ENCODE measurements at places on chromosomes 2 and 18.
A peak's percentile ranks its signal among the peaks of the same experiment; 100 is the strongest.

DNA sequence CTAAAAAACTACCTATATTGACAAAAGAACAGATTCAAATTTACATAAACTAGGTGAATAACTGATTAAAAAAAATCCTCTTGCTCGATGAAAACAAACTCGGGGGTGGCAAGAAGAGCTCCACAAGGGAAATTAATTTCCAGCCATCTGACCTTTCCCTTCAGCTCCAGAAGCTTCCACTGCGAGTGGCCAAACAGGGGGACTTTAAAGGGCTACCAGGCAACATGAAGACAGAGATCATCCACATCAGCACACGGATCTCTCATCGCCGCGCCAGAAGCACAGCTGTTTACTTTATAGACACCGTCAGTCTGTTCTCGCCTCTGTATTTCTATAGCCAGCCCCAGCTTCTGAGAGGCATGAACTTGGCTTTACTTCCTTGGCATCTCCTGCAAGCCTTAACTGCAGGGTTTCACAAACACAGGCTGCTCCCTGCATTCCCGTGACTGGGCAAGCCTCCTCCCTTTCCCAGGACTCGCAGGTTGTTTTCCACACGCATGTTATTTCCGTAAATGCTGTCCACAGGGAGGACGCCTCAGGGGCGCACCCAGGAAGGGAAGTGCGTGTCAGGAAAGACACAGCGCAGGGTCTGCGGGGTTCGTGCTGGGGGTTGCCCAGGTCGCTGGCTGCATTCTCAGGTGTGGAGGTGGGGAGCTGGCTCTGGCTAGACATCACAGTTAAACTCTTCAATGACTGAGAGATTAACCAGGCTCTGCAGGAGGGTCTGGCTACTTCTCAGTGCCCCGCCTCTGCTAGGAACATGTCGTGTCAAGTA lies 85.0 kb downstream of the USP40 start:
- peak overlapping the region; percentile 68 for H3K27ac ChIP-seq
- no peak for DNase-seq
- no peaks in the 10 kb centered on the region for H3K36me3 ChIP-seq
- H3K4me1 ChIP-seq: no peaks in the 10 kb centered on the region
- no peaks in the 10 kb centered on the region for H3K27me3 ChIP-seq

DNA sequence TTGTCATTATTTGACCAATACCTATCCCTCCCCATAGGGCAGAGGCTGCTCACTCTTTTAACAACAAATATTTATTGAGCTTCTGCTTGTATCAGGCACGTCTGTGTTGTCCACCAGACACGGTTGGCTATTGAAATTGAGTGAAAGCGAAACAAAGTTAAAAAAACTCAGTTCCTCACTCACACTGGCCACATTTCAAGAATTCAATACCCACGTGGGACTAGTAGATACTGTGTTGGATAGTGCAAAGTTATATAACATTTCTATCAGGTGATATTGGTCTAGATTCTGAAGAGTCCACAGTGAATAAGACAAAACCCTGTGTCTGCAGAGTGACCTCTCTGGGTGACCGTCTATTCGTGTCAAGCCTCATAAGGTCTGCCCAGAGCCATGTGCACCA lies 43.9 kb upstream of the GALR1 start:
- no peak overlapping the region for H3K4me3 ChIP-seq
- no peaks in the 10 kb centered on the region for H3K27me3 ChIP-seq
- no peak overlapping the region for H3K27ac ChIP-seq
- no peaks in the 10 kb centered on the region for H3K4me1 ChIP-seq
- H3K36me3 ChIP-seq: no peaks in the 10 kb centered on the region
- DNase-seq: no peak

- H3K4me3 ChIP-seq: no peak overlapping the region
- no peaks in the 10 kb centered on the region for H3K4me1 ChIP-seq
- H3K27me3 ChIP-seq: no peaks in the 10 kb centered on the region
- no peak for DNase-seq
- no peak overlapping the region for H3K27ac ChIP-seq
These were observed 609.5 kb upstream of the SLC8A1 start for GRCh38 chr2:41061356-41061755.

DNA sequence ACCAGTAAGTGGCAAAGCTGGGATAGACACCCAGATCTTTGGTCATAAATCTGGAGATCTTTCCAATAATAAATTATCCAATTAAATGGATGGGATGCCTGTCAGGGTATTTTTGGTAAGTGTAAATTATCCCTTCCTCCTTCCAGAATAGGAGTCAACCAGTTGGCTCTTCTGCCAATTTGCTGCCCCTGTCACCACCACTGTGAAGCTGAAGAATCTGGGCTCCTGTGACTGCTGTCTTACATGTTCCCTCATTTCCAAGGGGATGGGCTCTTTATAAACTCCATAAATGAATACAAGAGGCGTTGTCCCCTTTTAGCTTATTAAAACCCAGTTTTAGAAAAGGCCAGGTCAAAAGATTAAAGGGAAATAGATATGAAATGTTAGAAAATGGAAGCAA lies 17.8 kb upstream of the BMP10 start:
- H3K4me3 ChIP-seq: no peak overlapping the region
- H3K27me3 ChIP-seq: no peaks in the 10 kb centered on the region
- no peak overlapping the region for H3K27ac ChIP-seq
- no peak for DNase-seq

GRCh38 chr2:198499539-198499938 lies 695.1 kb downstream of the PLCL1 start:
- DNase-seq: no peak
- no peaks in the 10 kb centered on the region for H3K4me1 ChIP-seq
- no peaks in the 10 kb centered on the region for H3K27me3 ChIP-seq

GRCh38 chr2:148459377-148459778 lies 185.2 kb upstream of the EPC2 start:
- no peaks in the 10 kb centered on the region for H3K27me3 ChIP-seq
- no peak overlapping the region for H3K4me3 ChIP-seq
- H3K4me1 ChIP-seq: no peaks in the 10 kb centered on the region

DNA sequence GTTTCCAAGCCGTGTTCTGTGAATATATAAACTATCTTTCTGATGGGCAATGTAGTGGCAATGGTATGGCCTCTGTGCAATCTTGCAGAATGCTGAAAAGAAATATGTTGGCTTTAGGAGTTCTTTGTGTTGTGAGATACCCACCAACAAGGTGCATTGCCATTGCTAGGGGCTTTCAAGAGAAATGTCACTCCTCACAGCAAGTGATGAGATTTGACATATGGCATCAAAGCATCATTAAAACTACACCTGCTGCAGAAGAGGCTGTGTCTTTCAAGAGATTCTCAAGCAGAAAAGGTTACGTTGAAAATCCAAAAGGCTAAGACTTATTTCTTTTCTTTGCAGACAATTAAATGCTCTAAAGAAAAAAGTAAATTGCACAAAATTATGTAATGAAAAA lies 1110.8 kb downstream of the CBLN2 start:
- no peak overlapping the region for H3K4me3 ChIP-seq
- no peaks in the 10 kb centered on the region for H3K27me3 ChIP-seq
- no peak overlapping the region for H3K27ac ChIP-seq
- no peaks in the 10 kb centered on the region for H3K36me3 ChIP-seq

DNA sequence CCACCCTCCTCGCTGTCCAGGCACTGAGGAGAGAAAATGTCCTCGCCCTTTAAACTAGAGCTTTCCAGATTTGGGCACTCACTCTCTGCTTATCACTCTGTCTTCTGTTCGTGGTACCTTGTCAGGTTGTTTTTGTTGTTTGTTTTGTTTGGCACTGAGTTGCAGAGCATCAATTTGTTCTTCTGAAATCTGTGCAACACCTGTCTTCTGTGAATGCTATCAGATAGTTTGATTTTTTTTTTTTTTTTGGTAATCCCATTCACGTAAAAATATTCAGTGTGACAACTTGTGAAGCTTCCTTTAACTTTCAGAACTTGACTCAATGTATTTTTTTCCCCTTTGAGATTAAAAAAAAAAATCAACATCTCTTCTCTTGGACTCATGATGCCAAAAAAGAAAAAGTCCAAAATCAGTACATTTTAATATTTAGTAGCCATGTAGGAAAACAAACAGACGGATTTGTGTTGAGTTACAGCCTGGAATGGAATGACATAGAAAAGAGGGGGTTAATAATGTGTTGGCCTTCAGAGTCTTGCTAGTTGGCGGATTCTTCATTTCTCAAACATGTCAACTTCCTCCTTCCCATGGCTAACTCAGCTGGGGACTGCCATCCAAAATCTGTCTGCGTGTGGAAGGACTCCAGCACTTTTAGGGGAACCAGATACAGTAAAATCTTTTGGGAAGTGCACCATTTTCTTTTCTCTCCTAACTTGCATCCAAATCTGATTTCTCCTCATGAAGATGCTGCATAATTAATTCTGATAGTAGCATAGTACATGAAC lies 1.6 kb downstream of the TMEM178A start:
- no peak for DNase-seq
- H3K27ac ChIP-seq: no peak overlapping the region
- no peaks in the 10 kb centered on the region for H3K4me1 ChIP-seq
- no peaks in the 10 kb centered on the region for H3K36me3 ChIP-seq
- H3K4me3 ChIP-seq: no peak overlapping the region
- peaks cover 20% of the 10 kb centered on the region for H3K27me3 ChIP-seq

GRCh38 chr2:34004936-34005335 lies 405.8 kb upstream of the FAM98A start:
- H3K4me3 ChIP-seq: no peak overlapping the region
- DNase-seq: no peak
- H3K27me3 ChIP-seq: no peaks in the 10 kb centered on the region
- no peaks in the 10 kb centered on the region for H3K4me1 ChIP-seq
- no peaks in the 10 kb centered on the region for H3K36me3 ChIP-seq

DNA sequence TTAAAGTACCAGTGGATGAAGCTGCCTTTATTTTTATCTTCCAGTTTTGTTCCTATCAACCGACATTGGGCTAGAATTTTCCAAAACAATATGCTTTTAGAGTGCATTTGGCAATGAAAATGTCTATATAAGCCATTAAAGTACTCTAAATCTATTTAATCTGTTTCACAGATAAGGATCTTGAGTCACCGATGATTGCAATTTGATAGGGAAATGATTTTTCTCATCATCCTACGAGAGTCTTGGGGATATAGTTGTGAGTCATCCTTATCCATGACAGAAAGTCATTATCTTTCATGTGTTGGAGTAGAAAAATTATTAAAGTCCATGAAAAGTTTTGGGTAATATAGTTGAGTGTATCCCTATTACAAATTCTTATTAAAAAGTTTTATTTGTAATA lies 26.1 kb downstream of the SLC39A10 start:
- H3K27ac ChIP-seq: no peak overlapping the region
- no peaks in the 10 kb centered on the region for H3K36me3 ChIP-seq
- DNase-seq: no peak
- H3K27me3 ChIP-seq: no peaks in the 10 kb centered on the region

GRCh38 chr2:239288951-239289511 lies 111.8 kb downstream of the HDAC4 start:
- no peak overlapping the region for H3K4me3 ChIP-seq
- no peaks in the 10 kb centered on the region for H3K4me1 ChIP-seq
- no peaks in the 10 kb centered on the region for H3K27me3 ChIP-seq
- no peak overlapping the region for H3K27ac ChIP-seq
- H3K36me3 ChIP-seq: no peaks in the 10 kb centered on the region

DNA sequence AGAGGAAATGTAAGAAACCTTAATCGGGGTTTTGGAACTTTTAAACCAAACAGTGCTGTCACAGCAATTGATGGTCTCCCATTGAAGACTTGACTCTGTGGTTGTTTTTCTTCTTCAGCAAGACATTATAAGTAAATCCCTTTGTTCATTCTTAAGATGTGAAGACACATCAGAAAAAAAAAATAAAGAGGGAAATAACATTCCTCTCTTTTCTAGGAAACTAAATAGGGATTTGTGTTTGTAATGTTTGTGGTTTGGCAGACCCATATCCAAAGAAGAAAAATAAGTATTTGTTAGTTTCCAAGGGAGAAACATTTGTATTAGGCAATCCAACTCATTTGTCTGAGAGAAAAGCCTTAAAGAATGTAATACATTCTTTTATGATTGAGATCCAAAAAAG lies 359.9 kb downstream of the DSC3 start:
- H3K4me3 ChIP-seq: no peak overlapping the region
- H3K27ac ChIP-seq: no peak overlapping the region
- no peaks in the 10 kb centered on the region for H3K36me3 ChIP-seq

- no peaks in the 10 kb centered on the region for H3K27me3 ChIP-seq
- no peaks in the 10 kb centered on the region for H3K36me3 ChIP-seq
- H3K4me3 ChIP-seq: no peak overlapping the region
These were observed 30.8 kb downstream of the SESTD1 start for GRCh38 chr2:179233626-179234430.

- H3K27ac ChIP-seq: no peak overlapping the region
- no peak overlapping the region for H3K4me3 ChIP-seq
- H3K4me1 ChIP-seq: no peaks in the 10 kb centered on the region
- no peaks in the 10 kb centered on the region for H3K36me3 ChIP-seq
- H3K27me3 ChIP-seq: no peaks in the 10 kb centered on the region
These were observed 29.2 kb downstream of the ZNF516 start for GRCh38 chr18:76465630-76466409.

DNA sequence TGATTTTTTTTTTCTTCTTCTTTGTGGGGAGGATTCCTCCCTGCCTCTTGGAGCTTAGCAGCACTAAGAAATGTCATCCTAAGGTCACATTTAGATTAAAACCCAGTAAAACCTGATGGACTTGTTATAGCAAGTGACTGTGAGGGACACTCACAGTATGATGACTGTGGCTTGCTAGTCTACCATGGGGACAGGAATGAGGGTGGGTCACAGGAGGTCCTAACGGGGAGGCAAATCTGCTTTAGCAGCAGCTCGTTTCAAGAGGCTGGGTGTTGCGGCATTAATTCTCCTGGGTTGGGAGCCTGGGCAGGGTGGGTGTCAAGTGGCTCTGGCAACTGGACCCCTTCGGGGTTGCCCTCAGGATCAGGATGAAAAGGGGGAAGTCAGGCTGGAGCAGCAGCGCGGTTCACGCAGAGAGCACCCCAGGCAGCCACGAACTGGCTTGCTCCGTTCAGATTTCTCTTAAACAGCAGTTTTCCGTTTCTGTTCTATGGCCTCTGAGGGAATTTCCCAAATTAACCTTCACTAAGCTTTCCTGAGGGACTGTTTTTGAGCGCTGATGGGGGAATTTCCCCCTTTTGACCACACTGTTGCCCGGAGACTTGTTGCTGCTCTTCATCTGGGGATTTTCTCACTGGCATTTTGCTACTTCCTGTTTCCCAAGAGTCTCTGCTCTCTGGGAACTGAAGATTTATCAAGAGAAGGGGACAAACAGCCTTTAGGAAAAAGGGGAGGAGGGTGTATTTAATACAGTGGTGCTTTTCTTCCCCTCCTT lies 59.8 kb upstream of the PELI1 start:
- H3K27ac ChIP-seq: peak overlapping the region; percentile 98
- H3K4me3 ChIP-seq: peak overlapping the region; percentile 27
- H3K4me1 ChIP-seq: peaks cover 21% of the 10 kb centered on the region
- no peaks in the 10 kb centered on the region for H3K36me3 ChIP-seq
- H3K27me3 ChIP-seq: no peaks in the 10 kb centered on the region

- no peak overlapping the region for H3K4me3 ChIP-seq
- no peaks in the 10 kb centered on the region for H3K4me1 ChIP-seq
- no peaks in the 10 kb centered on the region for H3K27me3 ChIP-seq
- H3K36me3 ChIP-seq: no peaks in the 10 kb centered on the region
- DNase-seq: no peak
- no peak overlapping the region for H3K27ac ChIP-seq
These were observed 22.4 kb upstream of the SLC8A1 start for GRCh38 chr2:40474306-40474705.

GRCh38 chr2:179240481-179241451 lies 23.9 kb downstream of the SESTD1 start:
- no peak for DNase-seq
- no peak overlapping the region for H3K4me3 ChIP-seq
- H3K27ac ChIP-seq: no peak overlapping the region
- H3K4me1 ChIP-seq: no peaks in the 10 kb centered on the region

- no peaks in the 10 kb centered on the region for H3K27me3 ChIP-seq
- H3K4me3 ChIP-seq: no peak overlapping the region
- no peaks in the 10 kb centered on the region for H3K36me3 ChIP-seq
- DNase-seq: no peak
These were observed 107.1 kb downstream of the GLI2 start for GRCh38 chr2:120842456-120843439.

GRCh38 chr2:31247711-31248110 lies 13.8 kb downstream of the EHD3 start:
- no peaks in the 10 kb centered on the region for H3K4me1 ChIP-seq
- no peaks in the 10 kb centered on the region for H3K27me3 ChIP-seq
- no peak overlapping the region for H3K4me3 ChIP-seq
- no peak for DNase-seq

Data from breast epithelium (tissue), 4 donors.